ENCODE measurements at places on chromosomes 7 and 10.

- no peak for DNase-seq
These were observed 11.4 kb upstream of the FAS start for GRCh38 chr10:88979153-88979562.

GRCh38 chr10:91409869-91410637 is at the start of gene HECTD2:
Gene HECTD2 (plus strand): TSS chr10:91410344. CDS start chr10:91410439, 95 bp downstream.
- peak; percentile 39 for DNase-seq

DNA sequence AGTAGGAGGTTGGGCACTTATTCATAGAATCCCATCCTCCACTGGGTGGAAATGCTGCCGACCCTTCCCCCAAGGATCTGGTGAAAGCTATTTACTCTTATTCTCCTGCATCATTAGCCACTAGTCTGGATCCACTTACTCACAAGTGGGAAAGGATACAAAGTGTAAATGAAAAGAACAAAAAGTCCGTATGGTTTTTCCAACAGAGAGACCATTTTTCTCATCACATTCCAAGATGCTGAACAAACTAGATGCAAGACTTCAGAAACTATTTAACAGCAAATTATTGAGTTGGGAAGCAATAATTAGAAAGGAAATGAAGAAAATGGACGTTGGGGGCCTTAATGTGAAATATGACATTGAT is 242.4 kb upstream of the GLI3 start:
- no peak for DNase-seq

GRCh38 chr7:108067844-108068243 is 62.3 kb downstream of the LAMB4 start:
- no peak for DNase-seq

DNA sequence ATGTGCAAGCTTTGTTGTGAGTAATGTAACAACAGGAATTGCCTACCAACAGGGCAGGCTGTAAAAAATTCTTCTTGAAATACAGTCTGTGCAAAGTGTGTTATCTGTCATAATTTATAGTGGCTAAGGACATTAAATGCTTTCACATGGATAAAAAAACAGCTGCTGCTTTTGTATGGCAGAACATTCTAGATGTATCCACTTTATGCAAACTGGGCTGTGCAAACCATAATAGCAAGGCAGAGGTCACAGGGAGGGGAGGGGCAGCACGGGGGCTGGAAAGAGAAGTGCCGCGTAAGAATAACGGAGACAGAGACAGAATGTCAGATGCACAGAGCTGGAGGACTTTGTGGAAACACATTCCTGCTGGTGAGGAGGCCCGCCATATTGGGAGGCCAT is 86.1 kb downstream of the VOPP1 start:
- DNase-seq: no peak
